IMR-90 (cell line): ENCODE measurements at places on chromosomes 5 and 9. TPM values are rescaled to one million over a fixed set of nuclear protein-coding genes. Genes with fewer than 3 reads are reported as not detected.
A peak's percentile ranks its signal among the peaks of the same experiment; 100 is the strongest.

DNA sequence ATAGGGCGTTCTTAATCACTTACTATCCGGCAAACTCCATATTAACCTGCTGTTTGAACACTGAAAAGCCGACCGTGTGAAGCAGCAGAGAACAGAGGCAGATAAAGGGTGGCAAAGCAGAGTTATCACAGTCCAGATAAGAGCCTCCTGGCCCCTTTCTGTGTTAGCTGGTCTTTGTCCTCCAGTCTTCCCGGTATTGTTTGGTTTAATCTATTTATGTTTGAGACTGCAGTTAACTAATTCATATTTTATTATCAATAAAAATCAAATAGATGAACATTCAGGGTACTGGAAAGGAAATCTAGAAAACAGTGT is 6.0 kb upstream of the HTR4 start:
- DNase-seq, result no peak

DNA sequence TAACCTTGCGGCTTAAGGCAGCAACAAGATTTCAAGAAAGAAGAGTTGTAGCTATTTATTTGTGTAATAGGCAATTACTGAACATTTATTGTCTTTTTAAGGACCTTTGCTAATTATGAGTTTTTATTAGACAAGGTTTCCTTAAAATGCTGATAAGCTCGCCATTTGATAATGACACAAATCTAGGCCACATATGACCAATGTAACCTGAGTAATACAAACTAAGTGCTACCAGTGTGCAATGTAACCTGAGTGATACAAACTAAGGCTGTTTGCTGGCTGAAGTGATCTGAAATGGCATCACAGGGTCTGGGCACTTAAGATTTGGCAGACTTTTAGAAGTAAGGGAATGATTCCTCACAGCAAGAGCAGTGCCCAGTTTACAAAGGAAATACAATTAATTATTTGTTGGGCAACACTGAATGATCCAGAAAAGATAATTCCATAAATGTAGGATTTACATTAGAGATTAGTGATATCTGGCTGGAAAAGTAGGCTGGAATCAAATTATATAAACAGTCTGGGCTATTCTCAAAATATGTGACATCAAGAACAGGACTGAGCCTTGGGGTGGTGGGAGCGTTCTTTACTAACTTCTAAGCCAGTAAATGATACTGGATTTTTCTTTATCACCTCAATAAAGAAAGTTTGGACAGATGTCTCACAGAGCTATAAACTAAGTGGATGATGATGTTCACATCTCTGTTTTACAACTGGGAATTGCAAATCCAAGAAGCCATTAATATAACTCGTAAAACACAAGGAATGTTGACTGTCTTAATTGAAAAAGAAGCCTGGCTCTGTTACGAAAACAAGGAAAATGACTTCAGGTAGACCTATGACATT is 54.8 kb downstream of the MRPS27 start:
- DNase-seq, result no peak

DNA sequence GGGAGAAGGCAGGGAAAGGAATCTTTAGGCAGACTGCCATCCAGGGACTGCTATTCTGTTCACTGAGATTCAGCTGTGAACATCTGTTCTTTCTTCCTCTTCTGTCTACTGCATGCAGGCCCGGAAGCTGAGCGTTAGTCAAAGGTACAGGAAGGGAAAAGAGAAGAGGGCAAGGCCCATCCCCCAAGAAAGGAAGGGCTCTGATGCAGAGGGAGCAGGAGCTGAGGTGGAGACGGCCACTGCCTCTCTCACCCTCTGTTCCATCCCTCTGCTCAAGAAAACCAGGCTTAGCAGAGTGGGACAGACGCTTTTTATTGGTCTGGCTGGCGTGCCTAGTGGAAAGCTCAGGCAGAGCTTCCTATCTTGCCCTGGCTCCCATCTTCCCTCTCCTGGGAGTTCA is 57.6 kb downstream of the PFDN1 start:
- peak; percentile 45 for DNase-seq

GRCh38 chr5:67273689-67274356 is 77.2 kb upstream of the CD180 start:
- DNase-seq, result no peak

DNA sequence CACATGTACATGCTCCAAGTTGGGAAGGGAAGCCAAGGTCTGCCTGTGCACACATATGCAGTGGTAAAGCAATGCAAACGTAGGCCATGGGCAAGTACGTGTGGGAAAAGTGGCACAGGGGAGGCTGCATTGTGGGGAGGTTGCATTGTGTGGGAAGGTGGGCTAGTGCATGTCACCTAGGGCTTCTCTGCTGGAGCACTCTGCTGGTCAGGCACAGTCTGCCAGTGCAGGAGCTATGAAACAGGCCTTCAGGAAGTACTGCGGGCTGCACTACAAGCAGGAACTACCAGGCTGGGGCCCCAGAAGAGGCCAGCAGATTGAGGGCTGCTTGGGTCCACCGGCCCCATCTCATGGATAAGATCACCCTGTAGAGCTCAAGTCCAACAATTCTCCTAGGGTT is 1694.6 kb upstream of the CDH6 start:
- DNase-seq, result no peak

DNA sequence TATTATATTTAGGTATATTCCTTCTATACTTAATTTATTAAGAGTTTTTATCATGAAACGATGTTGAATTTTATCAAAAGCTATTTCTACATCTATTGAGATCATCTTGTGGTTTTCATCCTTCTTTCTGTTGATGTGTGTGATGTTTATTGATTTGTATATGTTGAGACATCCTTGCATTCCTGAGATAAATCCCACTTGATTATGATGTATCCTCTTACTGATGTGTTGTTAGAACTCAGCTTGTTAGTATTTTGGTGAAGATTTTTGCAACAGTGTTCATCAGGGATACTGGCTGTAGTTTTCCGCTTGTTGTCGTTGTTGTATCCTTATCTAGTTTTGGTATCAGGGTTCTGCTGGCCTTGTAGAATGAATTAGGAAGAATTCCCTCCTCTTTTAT is 213.6 kb downstream of the GDNF start:
- peak; percentile 39 for DNase-seq

- no peak for DNase-seq
Measured at GRCh38 chr5:155252025-155252424, 238.5 kb downstream of the KIF4B start.

DNA sequence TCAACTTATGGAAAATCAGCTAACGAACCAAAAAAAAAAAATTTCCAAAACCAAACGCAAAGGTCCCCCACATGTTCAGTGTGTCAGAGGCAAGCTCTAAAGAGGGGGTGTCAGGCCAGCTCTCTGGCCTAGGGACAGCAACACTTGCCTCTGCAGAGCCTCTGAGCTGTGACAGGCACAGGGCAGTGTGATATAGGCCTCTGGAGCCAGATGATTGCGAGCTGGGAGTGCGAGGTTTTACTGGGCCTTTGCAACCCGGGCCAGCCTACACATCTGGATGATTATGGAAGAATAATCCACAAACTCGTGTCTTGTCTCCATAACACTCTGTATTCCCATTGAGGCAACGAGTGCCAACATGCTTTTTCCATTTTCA is 67.7 kb upstream of the STC2 start:
- no peak for DNase-seq

DNA sequence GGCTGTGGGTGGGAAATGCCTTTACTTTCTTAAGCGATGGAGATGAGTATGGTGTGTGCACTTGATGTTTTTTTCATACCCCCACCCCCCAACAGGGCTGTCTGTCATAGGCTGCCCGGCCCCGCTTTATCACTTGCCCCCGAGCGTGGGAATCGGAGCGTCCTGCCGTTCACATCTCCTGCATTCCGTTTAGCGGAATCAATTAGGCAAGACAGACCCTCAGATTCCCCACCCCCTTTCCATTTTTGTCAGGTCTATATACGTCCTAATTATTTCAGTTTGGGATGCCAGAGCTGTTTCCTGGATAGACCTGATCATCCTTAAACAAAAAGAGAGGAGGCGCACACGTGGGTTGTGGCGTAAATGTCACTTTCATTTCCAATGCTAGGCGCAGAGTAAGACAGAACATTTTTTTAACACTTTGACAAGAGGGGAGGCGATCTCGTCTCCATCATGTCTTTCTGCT is 217.2 kb downstream of the MEF2C start:
- DNase-seq, result no peak

DNA sequence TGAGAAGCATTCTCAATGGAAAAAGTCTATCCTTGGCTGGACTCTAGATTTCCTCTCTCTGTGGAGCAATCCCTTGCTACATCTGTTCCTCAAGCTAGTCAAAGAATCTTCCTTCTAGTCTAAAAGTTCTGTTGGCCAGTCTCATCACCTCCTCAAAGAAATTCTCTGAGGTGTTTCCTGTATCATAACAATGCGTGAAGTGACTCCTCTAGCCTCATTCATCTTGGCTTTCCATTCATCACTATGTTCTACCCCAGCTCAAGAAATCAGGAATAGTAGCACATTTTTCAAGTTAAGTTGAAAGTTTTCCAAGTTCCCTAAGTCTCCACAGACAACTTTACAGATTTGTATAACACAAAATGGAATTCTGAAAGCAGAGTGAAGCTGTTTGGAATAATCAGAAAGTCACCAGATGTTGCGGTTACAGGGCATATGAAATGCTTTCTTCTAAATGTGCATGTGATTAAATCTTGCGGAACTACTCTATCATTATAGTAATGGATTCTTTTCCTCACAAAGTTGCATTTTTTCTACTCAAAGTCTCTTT is 176.6 kb upstream of the FREM1 start:
- DNase-seq, result peak; percentile 3

GRCh38 chr9:27473111-27473529 is 51.0 kb upstream of the IFNK start:
- no peak for DNase-seq

DNA sequence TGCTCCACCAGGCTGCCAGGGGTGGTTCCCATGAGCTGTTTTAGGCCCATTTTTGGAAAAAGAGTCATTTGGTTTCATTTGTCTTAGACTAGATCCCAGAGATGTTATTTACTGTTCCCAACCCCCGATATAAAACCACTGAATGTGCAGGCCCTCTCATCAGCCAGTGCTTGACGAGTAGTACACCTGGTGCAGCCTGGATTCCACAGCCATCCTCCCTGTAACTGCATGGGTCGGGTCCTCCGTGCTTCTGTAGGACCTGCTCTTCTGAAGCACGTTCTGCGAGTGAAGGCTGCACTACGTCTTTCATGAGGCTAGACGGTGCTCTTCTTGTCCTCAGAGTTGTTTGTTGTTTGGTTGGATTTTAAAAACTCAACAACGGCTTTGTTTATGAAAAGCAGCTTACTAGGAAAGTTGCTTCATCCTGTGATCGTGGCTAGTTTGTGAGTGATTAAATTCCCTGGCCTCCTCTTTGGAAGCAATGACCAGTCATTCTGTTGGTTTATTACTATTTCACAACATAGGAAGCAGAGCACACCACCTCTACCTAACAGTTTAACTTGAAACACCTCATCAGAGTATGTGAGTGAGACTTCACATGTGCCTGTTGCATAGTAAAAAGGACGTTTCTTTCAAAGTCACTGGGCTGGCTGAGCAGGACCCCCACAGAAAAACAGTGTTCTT is 135.2 kb downstream of the AOPEP start:
- DNase-seq, result peak; percentile 85

DNA sequence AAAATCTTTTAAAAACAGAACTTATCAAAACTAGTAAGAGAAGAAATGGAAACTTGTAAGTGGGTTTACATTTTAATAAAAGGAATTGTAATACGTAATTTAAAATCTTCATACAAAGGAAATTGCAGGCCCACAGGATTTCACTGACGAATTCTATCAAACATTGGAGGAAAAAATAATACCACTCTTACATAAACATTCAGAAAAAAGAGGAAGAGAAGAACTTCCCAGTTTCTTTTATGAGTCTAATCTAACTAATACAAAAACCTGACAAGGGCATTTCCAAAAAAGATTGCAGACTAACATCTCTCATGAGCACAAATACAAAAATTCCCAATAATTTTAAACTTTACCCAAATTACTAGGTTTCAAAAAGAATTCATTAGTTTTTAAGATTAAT is 149.0 kb downstream of the RANBP17 start:
- DNase-seq, result no peak

NOXA1 gene
- not detected in 2 replicates for total RNA-seq

NEUROG1 gene
- total RNA-seq, result not detected in 2 replicates

ESM1 gene
- 8.9 and 10.2 TPM in 2 replicates for total RNA-seq

SLC27A6 gene
- under 0.01 and 0.28 TPM in 2 replicates for total RNA-seq

PHF2 gene
- total RNA-seq, result 5.9 and 6.9 TPM in 2 replicates

C5orf52 gene
- not detected in 2 replicates for total RNA-seq

NRG2 gene
- 0.18 TPM in 1 of 2 replicates, not detected in the other for total RNA-seq

SLC34A3 gene
- not detected in 2 replicates for total RNA-seq

ENC1 gene
- total RNA-seq, result 55.8 and 70.8 TPM in 2 replicates
